CD4-positive, alpha-beta T cell treated with Interleukin-10 for 1 hour (primary cell): ENCODE measurements at places on chromosomes 5 and 9.

- DNase-seq = no peak
These were observed 14.6 kb downstream of the UBE2D2 start for GRCh38 chr5:139575751-139576150.

GRCh38 chr5:163542771-163543170, 37.4 kb downstream of the MAT2B start:
- DNase-seq = no peak

GRCh38 chr5:79510638-79511037, 3.3 kb downstream of the HOMER1 start:
- DNase-seq = no peak

- DNase-seq = no peak
These were observed 56.7 kb upstream of the CLINT1 start for GRCh38 chr5:157915638-157916037.

- no peak for DNase-seq
These were observed 32.4 kb upstream of the CAST start for GRCh38 chr5:96629774-96630173.

- DNase-seq = peak; percentile 81
These were observed 3.2 kb upstream of the NFX1 start for GRCh38 chr9:33287087-33287490.

DNA sequence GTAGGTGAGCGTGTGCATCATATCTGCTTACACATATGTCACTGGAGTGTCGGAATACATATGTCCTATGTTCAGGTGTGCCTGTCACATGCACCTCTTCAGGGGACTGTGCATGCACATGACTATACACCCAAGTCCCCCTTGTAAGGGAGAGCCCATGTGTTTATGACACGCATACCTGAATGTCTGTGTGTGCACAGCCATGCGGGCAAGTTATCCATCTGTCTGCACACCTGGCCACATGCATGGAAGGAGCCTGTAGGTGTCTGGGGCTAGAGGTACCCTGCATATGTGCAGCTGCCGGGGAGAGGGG, 622 bp upstream of the RGS14 start:
- DNase-seq = no peak

- DNase-seq = peak; percentile 82
These were observed at the start of gene TMEM232 for GRCh38 chr5:110726249-110727024. Gene TMEM232, minus strand, starts transcription at chr5:110726671. Its CDS starts 59,319 bp downstream, at chr5:110667352.

- DNase-seq = no peak
These were observed 575.8 kb upstream of the ZNF462 start for GRCh38 chr9:106287091-106287631.

DNA sequence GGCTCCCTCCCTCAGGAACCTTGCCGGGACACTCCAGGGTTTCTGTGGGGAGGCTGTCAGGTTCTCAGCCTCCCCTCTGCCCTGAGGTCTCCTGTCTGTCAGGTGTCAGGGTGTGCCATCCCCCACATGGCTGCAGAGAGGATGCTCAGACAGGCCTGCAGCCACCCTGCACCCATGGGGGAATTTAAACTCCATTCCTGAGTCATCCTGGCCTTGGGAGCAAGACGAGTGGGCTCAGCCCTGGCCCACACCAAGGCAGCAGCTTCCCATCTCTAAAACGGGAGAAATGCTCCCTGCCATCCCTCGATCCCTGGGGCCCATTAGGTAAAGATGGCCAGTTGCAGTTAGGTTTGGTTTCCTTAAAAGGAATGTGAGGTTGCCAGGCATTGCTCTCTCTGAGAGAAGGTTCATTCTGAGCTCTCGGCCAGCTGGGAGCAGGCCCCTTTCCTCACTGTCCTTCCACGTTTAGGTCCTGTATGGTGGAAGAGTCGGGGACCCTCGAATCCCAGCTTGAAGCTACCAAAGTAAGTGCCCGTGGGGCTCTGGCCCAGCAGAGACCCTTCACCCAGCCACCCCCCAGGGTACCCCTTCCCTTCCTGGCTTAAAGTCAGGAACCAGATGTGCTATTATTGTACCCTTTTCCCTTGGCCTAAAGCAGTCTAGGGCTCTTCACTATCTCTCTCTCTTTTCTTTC, 26.6 kb downstream of the DYNC2I2 start:
- DNase-seq = no peak

GRCh38 chr5:72032788-72033187, 74.5 kb upstream of the MAP1B start:
- DNase-seq = no peak

GRCh38 chr5:32476891-32477290, 32.4 kb upstream of the ZFR start:
- no peak for DNase-seq

DNA sequence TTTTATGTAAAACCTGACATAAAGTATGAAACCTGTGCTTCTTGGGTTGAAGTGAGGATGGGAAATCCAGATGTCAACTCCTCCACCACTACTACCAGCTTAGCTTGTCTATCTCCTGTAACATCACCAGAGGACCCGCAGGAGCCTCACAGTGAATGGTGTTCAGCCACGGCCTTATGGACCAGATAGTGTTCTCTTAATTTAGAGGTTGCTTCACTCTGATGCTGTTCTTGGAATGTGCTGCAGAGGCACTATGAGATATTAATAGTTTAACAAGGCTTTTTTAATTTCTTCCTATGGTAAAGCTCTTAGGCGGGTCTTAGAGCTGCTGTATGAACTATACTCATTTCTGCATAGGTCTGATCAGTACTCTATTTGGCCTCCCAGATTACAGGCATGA, 27.9 kb downstream of the NFX1 start:
- no peak for DNase-seq

DNA sequence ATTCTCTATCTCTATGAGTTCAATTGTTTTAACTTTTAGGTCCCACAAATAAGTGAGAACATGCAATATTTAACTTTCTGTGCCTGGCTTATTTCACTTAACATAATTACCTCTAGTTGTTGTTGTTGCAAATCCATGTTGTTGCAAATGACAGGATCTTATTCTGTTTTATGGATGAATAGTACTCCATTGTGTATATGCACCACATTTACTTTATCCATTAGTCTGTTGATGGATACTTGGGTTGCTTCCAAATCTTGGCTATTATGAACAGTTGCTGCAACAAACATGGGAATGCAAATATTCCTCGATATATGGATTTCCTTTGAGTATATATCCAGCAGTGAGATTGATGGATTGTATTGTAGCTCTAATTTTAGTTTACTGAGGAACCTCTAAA, 36.3 kb downstream of the MEGF9 start:
- no peak for DNase-seq

DNA sequence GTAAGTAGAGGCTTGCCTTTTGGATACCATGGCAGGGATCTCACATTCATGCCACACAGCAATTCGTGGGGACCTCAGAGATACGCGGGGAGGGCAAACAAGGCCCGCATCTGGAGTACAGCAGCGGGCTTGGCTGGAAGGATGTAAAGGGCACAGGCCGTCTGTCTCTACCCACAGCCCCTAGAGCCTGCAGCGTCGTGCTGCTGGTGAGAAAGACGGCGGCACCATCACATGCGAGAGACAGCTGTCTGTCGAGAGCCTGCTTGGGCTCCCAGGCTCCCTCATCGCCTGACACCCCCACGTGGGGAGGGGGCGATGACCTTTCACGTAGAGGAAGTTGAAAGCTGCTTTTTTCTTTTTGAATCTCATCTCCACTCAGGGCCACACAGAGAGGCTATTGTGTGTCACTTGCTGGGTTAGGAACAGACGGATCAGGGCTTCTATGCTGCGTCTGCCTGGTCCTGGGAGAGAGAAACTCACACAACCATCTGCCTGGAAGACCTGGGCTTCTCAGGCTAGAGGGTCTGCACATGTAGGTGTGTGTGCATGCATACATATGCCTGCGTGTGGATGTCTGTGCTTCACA, 134.6 kb upstream of the PPP1R26 start:
- no peak for DNase-seq

- peak; percentile 83 for DNase-seq
These were observed 732 bp downstream of the PRKAA1 start for GRCh38 chr5:40797273-40798011.

DNA sequence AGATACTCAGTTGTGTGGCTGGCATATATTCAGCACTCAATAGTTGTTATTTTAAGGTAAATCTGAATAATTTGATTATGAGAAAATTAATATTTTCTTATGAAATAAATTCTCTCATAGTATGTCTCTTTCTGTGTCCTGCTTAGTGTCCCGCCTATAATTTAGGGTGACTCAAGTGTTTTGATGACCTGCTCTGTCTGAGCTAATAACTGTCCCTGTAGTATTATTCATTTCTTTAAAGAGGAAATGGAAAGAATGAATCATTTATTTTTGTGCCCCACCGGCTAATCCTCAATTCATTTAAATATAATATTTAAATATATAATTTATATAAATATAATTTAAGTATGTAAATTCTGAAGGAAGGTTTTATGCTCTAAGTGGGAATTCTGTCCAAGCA, 4.1 kb downstream of the SLC1A1 start:
- DNase-seq = no peak

DNA sequence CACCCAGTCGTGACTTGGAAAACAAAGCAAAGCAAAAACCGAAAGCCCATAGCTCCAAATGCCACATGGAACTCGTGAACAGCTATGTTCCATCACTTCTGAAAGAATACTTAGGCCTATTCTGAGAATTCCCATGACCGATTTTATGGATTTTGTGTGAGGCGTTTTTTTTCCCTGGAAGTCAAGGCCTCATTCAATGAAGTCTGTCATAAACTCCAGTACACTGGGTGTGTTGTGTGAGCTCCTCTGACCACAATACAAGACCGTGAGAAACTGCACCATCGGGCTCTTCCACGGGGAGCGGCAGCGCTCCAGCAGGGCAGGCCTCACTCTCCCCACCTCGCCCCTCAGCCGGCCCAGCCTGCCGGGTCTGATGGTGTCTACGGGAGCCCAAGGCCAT, 209.5 kb downstream of the FANCC start:
- no peak for DNase-seq

- no peak for DNase-seq
These were observed 61.9 kb upstream of the ORM1 start for GRCh38 chr9:114261026-114261425.
